ENCODE measurements at places on chromosomes 4 and X.

DNA sequence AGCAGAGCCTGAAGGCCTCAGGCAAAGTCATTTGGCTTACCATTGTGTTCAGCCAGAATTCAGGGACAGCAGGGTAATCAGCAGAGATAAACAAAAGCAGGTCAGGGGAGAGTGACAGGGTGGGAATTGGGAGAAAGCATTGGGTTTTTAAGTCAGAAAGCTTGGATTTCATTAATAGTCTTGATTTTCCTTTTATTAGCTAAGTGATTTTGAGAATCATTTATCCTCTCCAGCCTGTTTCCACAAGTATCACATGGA is 410.1 kb downstream of the HNRNPD start:
- DNase-seq, result no peak

- DNase-seq, result no peak
Observed at GRCh38 chr4:76881375-76881774, 16.6 kb downstream of the SOWAHB start.

DNA sequence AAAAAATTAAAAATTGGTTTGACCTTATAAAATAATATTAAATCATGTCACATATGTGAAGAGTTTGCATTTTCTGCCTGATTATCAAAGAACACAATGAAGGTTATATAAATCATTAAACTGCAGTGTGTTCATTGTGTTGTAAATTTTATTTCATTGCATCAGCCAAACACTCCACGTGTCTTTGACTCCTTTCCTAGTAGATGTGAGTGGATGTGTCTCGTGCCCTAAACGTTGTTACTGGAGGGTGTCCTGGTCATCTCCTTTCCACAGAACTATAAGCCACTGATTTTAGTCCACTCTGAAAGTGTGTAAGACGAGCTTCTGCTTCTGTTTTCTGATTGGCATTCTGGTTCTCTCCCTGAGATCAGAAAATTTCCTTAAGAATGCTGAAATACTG is 127.3 kb downstream of the NDST4 start:
- DNase-seq, result no peak

DNA sequence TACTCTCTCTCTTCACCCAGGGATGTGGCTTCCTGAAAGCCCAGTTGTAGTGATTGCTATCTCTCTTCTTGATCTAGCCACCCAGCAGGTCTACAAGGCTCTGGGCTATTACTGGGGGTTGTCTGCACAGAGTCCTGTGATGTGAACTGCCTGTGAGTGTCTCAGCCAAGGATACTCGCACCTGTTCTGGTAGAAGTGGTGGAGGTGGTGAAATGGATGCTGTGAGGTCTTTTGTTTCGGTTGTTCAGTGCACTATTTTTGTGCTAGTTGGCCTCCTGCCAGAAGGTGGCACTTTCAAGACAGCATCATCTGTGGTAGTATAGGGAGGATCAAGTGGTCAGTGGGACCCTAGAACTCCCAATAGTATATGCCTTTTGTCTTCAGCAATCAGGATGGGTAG is 268.0 kb downstream of the GABRG1 start:
- no peak for DNase-seq

DNA sequence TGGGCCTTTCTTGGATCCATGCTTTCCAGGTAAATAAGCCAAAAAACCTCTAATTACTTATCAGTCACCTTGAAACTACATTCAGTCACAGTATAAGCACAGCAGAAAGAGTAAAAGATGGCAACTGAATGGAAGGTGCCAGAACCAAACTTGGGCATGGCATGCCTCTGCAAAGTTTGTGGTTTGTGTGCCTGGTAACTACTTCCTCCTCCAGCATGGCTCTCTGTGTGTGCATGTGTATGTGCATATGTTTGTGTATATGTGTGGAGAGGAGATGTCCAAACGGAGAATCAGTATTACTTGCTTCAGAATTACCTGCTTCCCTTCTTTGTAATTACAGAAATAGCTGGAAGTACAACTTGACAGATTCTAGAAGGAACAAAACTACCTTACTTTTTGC is 67.5 kb downstream of the AGTR2 start:
- DNase-seq, result no peak

DNA sequence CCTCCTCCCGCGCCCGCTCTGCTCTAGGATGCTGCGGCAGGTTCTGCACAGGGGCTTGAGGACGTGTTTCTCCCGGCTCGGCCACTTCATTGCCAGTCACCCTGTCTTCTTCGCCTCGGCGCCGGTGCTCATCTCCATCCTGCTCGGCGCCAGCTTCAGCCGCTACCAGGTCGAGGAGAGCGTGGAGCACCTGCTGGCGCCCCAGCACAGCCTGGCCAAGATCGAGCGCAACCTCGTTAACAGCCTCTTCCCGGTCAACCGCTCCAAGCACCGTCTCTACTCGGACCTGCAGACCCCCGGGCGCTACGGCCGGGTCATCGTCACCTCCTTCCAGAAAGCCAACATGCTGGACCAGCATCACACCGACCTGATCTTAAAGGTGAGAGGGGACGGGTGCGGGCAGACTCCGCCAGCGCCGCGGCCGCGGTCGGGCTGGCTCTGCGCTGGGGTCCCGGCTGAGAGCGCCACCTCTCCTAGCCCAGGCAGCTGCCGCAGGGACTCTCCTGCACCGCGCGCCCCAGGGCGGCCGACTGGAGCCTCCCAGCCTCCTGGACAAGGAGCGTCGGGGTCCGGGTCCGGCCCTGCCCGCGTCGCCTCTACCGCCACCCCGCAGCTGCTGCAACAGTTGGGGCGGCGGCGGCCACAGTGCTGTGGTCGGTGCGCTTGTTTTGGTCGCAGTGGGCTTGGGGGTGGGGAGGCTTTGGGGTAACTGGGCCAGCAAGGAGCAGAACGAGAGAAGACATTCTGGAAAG is at the start of gene PTCHD1:
TSS of gene PTCHD1 (plus strand) at position 2 of the 752 bp plus-strand sequence. CDS start at position 29, 27 bp downstream.
- no peak for DNase-seq

DNA sequence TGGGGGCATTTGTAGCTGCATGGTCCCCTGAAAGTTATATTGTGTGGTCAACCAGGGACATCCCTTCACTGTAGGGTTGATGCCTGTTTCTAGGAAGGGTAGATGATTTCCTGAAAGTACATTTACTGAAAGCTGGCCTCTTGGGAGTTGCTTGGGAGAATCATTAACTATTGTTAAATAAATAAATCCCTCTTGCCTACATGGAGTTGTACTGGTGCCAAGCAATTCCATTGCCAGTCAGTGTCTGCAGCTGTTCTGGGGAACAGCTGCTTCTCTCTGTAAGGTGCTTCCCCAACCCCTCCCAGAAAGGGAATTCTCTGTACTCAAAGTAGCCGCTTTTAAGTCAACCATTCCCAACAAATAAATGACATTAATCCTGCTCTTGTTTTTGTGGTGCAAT is 51.1 kb downstream of the C4orf51 start:
- DNase-seq, result peak; percentile 69

DNA sequence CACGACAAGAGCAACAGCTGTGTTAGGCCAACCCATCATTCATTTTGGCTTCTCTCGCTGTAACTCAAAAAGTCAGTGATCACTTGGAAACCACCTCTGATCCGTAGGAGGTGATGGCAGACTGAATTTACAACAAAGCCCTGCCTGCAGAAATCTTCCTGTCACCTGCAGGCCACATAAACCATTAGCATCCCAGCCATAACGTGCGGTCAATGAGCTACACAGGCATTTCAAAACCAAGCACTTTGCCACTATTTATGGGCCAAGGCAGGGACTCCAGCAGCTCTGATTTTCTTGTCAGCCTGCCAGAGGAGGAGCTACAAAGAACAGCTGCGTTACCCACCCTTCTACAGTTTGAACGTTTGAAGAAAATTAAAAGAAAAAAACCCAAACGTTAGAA is 228.1 kb upstream of the PPARGC1A start:
- no peak for DNase-seq

DNA sequence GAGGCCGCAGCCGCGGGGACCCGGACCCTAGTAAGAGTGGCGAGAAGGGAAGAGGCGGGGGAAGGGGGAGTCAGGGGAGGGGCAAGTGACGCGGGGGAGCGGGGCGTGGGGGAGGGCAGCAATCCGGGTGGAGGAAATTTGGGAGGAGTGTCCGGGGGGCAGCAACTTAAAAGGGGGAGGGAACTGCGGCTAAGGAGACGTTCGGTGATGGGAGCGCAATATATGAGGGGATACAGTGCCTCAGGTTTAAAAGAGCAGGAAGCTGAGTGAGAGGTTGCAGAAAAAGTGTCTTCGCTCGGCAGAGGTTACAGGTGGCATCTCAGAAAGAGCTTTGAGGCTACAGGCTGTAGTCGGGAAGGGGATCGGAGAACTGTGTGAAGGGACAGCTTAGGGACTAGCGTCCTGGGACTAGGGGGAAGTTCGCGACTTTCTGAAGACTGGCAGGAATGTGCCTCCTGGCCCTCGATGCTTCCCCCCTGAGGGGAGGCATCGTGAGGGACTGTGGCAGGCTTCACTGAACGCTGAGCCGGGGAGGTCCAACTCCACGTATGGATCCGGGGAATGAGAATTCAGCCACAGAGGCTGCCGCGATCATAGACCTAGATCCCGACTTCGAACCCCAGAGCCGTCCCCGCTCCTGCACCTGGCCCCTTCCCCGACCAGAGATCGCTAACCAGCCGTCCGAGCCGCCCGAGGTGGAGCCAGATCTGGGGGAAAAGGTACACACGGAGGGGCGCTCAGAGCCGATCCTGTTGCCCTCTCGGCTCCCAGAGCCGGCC is 519 bp downstream of the FOXO4 start:
- DNase-seq, result peak; percentile 54

- peak; percentile 68 for DNase-seq
Observed at GRCh38 chr4:111283066-111283677, 660.3 kb upstream of the PITX2 start.

- DNase-seq, result peak; percentile 90
Observed at GRCh38 chr4:139295206-139295941, 5.9 kb upstream of the NAA15 start.

DNA sequence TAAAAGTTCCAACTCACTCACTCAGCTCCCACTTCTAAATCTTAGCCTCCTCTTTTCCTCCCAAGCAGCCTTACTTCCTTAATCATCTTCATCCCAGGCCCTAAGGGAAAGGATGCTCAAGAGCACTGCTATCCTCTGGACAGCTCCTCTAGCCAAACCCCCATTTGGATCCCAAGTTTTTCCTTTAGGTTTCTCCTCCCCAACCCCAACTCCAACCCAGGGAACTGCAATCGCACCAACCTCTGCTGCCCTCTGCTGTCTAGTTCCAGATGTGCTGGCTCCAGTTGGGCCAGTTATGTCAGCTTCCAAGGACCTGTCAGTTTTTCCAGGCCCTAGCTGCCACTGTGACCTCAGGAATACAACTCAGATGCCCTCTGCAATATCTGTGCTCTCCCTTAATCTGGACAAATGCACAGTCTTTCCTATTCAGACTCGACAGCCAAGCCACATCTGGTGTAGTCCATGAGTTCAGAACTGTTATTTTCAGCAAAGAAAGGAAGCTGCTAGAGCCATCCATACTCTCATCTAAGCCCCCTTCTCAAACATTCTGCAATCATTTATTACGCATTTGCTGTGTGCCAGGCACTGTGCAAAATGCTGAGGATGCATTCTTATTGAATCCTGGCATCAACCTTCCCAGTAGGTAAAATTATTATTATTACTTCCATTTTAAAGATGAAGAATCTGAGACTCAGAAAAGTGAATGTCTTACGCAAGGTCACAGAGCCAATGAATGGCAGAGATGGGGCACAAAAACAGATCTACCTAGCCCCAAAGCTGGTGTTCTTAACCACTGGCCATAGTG is 12.3 kb upstream of the XPNPEP2 start:
- peak; percentile 68 for DNase-seq

DNA sequence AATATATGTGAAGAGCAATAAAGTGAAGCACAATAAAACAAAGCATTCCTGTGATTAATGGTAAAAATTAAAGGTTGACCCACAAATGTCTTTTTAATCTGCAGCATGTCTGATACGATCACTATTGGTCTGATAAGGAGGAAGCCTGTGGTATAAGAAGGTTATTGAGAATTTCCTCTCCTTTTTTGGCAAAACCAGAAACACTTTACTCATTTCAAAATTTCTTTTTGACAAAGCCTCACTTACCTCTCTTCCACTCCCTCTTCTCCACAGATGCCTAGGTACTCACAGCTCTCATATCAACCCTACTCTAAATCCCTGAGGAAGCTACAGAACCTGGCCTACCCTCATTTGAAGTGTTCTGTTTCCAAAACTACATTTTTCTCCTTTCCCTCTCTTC is 56.1 kb downstream of the TSPAN5 start:
- DNase-seq, result no peak

GRCh38 chr4:76772498-76773106 is 125.3 kb downstream of the SOWAHB start:
- DNase-seq, result peak; percentile 87

GRCh38 chrX:141164406-141164805 is 12.5 kb downstream of the LDOC1 start:
- no peak for DNase-seq

DNA sequence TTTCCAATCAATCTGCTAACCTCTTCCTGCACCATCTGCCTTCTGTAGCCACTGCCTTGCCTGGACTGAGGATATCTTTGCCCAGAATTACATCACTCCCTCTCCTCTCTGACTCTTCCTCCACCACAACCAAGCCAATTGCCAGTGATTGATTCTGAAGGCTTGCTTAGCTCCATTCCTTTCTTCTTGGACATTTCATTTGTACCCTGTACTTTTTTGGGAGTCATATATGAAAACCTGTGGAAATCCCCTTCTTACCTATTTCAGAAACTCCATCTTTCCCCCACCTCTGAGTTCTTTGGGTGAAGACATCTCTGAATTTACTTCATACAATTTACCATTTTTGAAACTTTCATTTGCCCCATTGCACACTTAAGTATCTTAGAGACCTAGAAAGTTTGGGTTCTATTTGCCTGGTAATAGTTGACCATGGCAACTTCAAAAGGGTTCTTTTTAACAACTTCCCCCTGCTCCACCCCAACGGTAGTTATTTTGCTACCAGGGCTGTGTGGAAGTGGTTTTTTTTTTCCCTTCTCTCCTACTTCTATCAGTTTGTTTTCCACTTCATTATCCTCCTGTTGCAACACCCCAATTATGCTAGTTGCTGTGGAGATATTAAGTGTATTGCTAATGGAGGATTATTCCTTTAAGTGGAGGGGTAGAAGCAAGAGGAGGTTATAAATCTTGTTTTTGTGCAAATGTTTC is 14.3 kb downstream of the SGMS2 start:
- DNase-seq, result peak; percentile 40

DNA sequence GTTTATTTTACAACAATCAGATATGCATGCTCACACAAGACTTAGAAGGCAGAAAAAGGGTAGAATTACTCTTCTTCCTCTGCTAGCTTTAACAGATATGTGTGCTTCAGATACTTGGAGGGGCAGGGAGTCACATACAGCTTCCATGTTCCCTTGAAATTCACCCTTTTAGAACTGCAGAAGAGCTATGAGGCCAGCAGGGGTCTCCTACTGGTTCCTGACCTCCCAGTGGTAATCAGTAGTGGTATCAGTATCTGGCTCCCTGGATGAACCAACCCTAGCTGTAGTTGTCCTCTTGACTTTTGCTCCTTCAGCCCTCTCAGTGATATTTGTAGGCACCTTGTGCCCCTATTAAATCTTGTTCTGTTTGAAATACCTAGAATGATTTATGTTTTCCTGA is 81.5 kb downstream of the RCHY1 start:
- DNase-seq, result peak; percentile 24

- DNase-seq, result no peak
Observed at GRCh38 chr4:144906181-144906925, 191.6 kb downstream of the ANAPC10 start.

DNA sequence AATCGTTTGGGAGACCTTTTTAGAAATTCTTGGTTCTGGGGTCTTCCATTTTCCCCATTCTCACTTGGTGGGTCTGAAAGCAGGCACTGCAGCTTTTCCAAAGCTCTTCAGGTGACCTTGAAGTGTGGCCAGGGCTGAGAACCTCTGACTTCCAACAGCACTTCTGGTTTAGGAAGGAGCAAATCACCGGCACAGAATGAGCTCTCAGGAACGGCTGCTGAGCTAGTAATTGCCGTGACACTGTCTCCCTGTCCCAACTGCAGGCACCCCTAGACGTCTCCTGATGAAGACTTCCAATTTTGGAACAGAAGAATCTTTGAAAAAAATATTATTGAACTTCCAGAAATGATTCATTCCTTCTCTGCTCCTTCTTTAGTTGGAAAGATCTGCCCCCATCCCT is 31.3 kb downstream of the CD38 start:
- no peak for DNase-seq

Measured in EH (cell line).